ENCODE measurements at places on chromosomes 3 and 15. TPM values are rescaled to one million over a fixed set of nuclear protein-coding genes. Genes with fewer than 3 reads are reported as not detected.

Gene ADAMTS9
- total RNA-seq, result 0.71 TPM

Gene TRPM1
- not detected for total RNA-seq

Gene ENTPD3
- not detected for total RNA-seq

Gene ZNF385D
- 6.6 TPM for total RNA-seq

Gene PPP1R14D
- not detected for total RNA-seq

Gene LRRIQ4
- total RNA-seq, result not detected

Gene TEX9
- total RNA-seq, result 1.9 TPM

Gene GRIP2
- 0.35 TPM for total RNA-seq
